ENCODE measurements at places on chromosomes 3 and 15.

GRCh38 chr3:30393079-30393478 is 213.3 kb upstream of the TGFBR2 start:
- no peak for DNase-seq

DNA sequence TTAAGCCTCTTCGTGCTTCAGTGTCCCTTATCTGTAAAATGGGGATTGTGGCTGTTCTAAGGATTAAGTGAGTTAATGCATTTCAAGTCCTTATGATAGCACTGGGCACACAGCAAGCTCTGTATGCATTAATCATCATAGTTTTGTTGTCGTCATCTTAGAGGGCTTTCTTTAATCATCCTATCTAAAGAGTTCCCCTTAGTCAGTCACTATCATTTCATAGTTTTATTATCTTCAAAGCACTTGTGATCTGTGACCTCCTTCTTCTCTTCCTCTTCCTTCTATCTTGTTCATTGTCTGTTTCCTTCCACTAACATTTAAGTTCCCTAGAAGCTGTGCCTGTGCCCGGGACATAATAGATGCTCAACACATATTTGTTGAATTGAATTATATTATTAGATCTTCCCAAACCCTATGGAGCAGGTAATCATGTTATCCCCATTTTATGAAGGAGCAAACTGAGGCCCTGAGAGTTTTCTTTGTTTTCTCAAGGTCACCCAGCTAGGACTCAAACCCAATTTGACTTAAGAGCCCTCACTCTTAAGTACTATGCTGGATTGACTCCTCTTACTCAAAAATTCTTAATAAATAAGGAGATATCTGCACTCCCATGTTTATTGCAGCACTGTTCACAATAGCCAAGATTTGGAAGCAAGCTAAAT is 24.1 kb downstream of the DUOX2 start:
- no peak for DNase-seq

- DNase-seq, result no peak
These were observed 49.5 kb upstream of the SLC7A14 start for GRCh38 chr3:170635385-170635735.

DNA sequence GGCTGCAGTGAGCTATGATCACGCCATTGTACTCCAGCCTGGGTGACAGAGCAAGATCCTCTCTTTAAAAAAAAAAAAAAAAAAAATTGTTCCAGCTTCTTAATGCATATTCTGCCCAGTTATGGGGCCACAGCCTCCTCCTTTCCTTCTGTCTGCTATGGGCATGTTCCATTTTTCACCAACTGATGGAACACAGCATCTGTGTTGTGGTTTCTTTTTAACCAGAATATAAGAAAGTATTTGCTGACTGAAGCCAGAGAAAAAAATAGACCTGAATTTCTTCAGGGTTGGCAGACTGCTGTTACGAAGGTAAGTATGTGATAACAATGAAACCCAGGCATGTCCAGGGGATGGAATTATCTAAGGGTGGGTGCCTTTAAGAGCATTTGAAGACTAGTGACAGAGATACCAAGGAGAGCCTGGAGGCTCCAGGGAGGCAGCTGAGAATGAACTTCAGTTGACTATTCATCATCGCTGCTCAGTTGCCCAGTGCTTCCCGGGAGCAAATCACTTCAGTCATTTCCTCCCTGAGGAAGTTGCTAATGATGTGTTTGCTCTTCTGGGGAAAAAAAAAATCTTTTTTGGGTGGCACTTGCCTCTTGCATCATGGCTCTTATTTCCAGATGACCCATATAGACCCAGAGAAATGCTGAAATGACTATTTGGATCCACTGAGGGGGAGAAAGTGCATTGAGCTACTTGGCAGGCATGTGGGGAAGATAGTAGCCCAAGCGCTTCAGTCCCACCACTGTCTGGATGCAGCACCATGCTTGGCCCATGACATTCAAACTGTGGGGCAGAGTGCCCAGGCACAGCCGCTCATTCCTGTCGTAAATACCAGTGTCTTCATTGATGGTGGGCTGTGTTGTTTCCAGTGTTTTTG is 14.5 kb downstream of the NCBP2 start:
- no peak for DNase-seq

GRCh38 chr3:50444213-50444612 is 59.2 kb downstream of the CACNA2D2 start:
- DNase-seq, result no peak

DNA sequence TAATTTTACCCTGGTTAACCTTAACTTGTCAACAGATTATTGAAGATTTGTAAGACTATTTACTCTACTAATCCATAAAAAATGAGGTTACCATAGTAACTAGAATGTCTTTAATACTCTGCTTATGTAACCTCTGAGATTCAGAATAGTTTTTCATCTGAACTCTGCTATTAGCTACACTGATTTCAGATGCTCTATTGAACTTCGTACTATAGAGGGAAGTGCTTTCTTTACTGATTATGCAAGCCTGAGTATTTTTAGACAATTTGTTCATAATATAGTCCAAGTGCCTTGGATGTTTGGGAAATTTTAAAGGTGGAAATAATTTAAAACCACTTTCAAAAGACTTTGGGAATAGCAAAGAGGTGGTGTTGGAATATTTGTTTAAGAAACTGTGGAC is 107.9 kb upstream of the GBE1 start:
- no peak for DNase-seq

GRCh38 chr3:100277255-100277800 is 16.5 kb downstream of the TBC1D23 start:
- DNase-seq, result no peak

DNA sequence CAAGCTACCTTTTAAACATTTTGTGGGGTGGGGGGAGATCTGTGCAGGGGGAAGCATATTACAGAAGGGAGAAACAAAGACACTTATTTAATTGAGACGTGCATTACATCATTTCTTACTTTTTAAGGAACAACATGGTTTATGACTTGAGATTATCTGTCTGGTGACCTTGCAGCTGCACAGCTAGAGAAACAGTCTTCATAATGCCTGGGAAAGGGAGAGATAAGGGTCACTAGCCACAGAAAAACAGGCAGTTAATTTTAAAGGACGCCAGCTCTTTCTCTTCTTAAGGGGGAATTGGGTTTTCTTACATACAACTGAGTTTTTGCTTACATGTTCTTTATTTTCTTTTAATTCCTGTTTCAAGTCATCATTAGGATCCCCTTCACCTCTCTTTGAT is 147.9 kb downstream of the SST start:
- no peak for DNase-seq

- no peak for DNase-seq
These were observed 35.6 kb downstream of the RTP4 start for GRCh38 chr3:187403768-187404288.

- DNase-seq, result no peak
These were observed 114.8 kb upstream of the THBS1 start for GRCh38 chr15:39465843-39466749.

- no peak for DNase-seq
These were observed 13.5 kb downstream of the CCPG1 start for GRCh38 chr15:55394694-55395093.

GRCh38 chr3:49198161-49198560 is 26.8 kb downstream of the KLHDC8B start:
- no peak for DNase-seq

DNA sequence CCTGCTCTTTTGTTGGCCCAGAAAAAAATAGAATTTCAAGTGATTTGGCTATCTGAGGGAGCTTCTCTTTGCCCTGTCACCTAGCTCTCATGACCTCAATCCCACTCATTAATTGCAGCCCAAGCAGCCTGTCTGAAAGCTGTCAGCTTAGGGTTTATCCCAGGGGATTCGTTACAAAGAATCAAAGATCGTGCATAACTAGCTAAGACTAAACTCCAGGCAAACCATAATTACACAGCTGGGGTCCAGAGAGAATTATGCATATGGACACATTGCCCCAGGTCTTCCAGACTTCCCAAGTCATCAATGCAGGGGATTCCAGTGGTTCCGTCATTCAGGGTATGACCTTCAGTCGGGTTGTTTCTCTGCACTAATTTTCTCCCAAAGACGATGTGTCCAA is 91.6 kb upstream of the CBLB start:
- DNase-seq, result no peak

DNA sequence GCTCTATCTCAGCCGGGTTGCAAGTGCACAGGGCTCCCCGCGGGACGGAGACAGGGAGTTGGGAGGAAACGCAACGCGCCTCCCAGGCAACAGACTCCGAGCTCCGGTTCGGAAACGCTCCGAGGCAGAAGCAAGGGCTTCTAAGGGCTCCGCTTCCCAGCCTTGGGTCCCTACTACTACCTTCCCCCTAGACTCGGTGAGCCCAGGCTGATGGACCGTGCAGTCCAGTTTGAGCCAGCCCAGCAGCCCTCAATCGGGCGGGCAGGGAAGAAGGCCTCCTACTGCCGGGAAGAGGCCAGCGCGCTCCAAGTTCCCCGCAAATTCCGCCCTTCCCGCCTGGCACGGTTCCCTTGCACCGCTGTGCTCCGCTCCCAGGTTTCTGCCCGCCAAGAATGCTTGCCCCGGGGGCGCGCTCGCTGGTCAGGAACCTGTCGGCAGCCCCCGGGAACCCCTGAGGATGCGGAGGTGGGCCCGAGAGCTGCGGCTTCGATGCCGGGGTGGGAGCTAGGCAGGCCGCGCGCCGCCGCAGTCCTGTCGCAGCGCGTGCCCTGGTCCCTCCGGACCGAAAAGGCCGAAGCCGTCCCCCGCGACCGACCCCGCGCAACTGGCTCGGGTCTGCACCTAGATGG is 728 bp downstream of the TRANK1 start:
- DNase-seq, result peak; percentile 17

- no peak for DNase-seq
These were observed 37.8 kb downstream of the DLG1 start for GRCh38 chr3:197260491-197261163.

DNA sequence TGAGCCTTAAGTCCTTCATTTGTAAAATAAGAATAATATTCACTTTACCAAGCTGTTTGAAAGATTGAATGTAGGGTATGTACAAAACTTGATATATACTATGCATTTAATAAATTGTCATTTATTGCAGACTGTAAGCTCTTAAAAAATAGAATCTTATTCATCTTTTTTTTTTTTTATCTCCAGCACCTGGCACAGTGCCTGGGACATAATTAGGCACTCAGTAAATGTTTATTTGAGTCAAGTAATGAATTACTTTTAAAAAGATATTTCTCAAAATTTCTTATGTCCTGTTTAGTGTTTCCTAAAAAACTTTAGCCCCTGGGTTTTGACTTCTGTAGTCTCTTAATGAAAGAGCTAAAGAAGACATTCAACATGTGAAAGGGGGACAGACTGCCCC is 71.7 kb downstream of the TOP2B start:
- DNase-seq, result no peak

GRCh38 chr3:157667493-157667892 is 164.3 kb upstream of the VEPH1 start:
- DNase-seq, result no peak

- no peak for DNase-seq
These were observed 95.7 kb upstream of the C3orf80 start for GRCh38 chr3:160129459-160130061.

- peak; percentile 96 for DNase-seq
These were observed at the start of gene ADAMTS17 for GRCh38 chr15:100341750-100342560. Gene ADAMTS17 (minus strand): TSS chr15:100341975. CDS start chr15:100341899, 76 bp downstream.

DNA sequence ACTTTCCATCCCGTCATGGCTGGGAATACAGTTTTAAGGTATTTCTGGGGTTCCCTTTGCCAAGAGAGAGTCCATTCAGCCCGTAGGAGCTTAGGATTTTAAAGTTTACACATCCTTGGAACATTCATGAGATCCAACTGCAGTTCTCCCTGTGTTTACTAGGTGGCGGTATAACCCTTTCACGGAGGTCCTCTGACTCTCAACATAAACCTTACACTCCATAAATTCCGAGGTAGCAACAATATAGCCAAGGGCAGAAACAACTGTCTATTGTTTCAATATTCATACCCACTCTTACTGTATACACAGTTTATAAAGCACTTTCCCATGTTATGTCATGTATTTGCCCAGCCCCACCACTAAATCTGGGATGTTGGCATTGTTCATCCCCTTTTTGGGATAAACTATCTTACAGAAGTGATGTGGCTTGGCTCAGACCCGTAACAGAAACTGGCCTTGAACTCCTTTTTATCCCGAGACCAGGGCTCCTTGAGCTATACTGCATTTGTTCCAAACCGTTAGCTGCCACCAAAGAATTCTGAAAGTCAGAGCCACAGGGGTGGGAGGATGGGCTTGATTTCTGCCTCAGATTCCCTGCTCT is 69.2 kb upstream of the COL6A5 start:
- no peak for DNase-seq

GRCh38 chr3:37770336-37770735 is 91.3 kb upstream of the CTDSPL start:
- DNase-seq, result no peak

DNA sequence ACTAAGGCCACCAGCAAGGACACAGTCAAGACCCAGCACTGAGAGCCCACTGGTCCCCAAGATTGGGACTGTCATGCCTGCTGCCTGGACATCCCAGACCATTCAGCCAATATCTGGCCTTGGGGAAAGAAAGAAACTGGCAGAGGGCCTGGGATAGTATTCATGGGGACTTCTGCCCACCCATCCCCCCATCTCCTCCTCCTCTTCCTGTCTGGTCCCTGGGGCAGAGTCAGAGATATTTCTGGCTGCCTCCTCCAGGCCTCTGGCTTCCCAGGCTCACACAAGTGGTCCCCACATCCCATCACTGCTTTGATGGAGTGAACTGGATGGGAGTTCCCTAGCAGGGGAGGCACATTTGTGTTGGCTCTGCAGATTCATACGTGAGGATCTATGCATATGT is 4.2 kb upstream of the RASL12 start:
- DNase-seq, result no peak

DNA sequence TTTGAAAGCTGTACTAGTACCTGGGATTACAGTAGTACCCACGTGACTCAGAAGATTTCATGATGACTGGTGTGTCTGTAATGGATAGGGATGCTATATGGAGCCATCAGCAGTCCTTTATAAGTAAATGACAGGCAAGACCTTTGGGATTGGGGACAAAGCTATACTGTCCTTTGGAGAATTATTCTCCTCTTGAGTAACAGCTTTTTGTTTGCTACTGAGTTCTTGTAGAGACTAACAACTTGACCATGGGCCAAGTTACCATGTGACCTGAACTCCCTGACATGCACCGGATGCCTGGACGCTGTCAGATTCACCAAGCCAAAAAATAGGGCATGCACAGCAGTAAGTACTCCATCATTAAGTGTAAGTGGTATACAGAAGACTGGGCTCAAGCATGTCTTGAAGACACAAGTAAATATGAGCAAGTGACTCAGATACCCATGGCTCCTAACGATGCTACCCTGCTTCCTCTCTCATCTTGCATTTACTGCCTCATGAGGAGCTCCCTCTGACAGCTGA is 12.9 kb downstream of the SEC11A start:
- no peak for DNase-seq

All from activated CD4-positive, alpha-beta T cell treated with anti-CD3 and anti-CD28 coated beads for 4 hours (primary cell).